ENCODE measurements at places on chromosomes 12 and 14. TPM values are rescaled to one million over a fixed set of nuclear protein-coding genes. Genes with fewer than 3 reads are reported as not detected.

The INSM2 gene
- total RNA-seq = not detected

The OVCH1 gene
- total RNA-seq = 0.19 TPM

The PCED1B gene
- 1.4 TPM for total RNA-seq

The IL23A gene
- not detected for total RNA-seq

The C12orf54 gene
- not detected for total RNA-seq

The ACOT4 gene
- total RNA-seq = 0.52 TPM

The TMEM117 gene
- 10.8 TPM for total RNA-seq

DNA sequence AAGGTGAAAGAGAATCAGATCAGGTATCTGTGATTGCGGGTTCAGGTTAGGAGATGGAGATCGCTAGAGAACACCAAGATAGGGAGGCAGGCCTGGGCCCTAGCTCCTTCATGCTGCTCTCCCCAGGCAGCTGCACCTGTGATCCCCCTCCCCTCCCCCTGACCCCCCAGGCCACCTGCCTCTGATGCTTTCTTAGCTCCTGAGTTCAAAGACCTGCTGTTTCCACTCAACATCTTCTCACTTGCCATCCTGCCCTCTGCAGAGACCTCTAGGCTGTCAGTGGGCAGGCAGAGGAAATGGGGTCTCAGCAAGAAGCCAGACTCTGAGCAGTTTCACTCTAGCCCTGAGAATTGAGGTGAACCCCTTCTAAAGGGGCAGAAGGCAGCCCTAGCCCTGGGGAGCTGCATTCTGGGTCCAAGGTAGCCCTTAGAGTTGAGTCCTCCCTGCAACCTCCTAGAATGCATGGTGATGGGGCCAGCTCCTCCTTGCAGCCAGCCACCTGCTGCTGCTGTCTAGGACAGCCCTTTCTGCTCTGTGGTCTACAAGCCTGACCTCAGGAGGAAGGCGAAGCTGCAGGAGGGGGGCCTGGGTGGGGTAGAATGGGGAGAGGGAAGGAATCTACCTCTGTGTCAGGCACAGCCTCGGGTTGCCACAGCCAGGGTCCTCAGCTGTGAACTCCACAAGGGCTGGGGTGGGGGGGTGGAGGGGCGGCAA, 6.4 kb upstream of the SLC48A1 start:
- H3K27me3 ChIP-seq = no peaks in the 10 kb centered on the region
- no peak for DNase-seq
- H3K4me1 ChIP-seq = no peaks in the 10 kb centered on the region
- H3K4me3 ChIP-seq = no peak overlapping the region

DNA sequence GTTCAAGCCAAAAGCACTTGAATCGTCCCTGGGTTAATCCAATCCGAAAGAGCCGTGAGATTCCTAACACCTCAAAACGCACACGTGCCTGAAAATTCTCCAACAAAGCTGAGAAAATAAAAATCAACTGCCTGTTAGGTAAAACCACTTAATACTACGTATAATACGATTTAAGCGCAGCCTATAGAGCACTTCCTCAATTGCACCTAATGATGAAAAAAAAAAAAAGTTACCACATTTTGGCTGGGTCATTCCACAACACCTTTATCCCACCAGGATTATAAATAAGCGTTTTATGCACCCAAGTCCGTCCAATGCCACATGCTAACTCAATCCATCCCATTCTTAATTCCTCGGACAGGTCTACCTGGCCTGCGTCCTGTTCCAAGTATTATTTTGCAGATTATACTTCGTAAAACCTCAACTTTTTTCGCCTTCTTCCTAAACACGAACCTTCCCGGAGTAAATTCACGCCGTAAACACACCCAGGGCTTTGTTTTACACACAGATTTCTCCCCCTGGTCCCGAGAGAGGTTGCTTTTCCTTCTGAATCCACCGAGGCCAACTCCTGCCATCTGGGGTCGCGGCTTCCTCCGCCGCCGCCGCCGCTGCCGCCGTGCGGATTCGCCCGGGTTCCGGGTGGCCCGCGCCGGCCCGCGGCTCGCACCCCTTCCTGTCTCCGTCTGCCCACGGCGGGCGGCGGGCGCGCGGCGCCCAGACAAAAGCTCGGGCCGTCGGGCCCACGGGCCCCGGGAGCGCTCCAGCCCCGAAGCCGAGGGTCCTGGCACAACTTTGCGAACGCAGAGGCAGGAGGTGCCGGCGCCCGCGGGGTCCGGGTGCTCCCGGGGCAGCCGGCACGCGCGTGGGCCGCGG, 66.2 kb downstream of the RNF34 start:
- no peak for DNase-seq
- H3K27me3 ChIP-seq = no peaks in the 10 kb centered on the region
- H3K4me3 ChIP-seq = peak overlapping the region; percentile 63
- H3K4me1 ChIP-seq = peaks cover 23% of the 10 kb centered on the region
- H3K36me3 ChIP-seq = no peaks in the 10 kb centered on the region

DNA sequence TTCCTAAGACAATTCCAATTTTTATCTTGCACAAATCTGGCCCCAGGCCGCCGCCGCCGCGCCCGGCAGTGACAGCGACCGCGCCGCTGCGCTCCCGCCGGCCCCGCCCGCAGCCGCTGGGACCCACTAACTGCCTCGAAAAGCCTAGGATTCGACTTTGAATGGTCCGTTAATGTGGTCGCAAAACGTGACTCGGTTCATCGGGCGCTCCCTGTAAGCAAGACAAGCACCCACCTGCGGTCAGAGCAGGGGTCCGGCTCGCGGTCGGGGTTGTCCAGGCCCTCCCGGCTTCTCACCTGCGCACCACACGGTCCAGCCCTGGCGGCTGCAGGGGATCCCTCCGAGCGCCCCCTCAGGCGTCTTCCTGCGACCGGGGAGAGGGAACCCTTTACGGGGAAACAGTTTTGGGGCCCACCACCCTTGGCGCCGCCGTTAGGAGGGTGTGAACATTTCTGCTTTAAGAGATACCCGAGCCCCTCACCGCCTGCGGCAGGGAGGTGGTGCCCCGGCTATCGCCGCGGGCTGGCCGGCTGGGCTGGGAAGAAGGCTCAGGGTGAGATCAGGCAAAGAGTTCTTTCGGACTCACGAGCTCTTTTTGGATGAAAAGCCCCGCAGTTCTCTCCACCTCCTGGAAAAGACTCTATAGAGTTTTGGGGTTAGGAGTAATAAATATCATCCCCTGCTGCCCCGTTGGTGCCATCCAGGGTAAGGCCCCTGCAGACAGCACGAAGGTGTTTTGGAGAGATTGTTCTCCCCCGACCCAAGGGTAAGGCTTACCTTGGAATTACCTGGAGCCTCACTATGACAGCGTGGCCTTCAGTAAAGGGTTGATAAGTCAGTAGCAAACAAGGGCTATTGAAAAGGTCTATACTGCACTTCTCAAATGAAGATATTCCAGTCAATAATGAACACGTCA, 13.6 kb upstream of the FOXJ2 start:
- no peaks in the 10 kb centered on the region for H3K27me3 ChIP-seq
- no peaks in the 10 kb centered on the region for H3K36me3 ChIP-seq
- peak overlapping the region; percentile 50 for H3K4me3 ChIP-seq
- H3K27ac ChIP-seq = no peak overlapping the region
- peaks cover 11% of the 10 kb centered on the region for H3K4me1 ChIP-seq

- no peak overlapping the region for H3K27ac ChIP-seq
- peaks cover 39% of the 10 kb centered on the region for H3K36me3 ChIP-seq
- H3K4me3 ChIP-seq = no peak overlapping the region
- no peaks in the 10 kb centered on the region for H3K27me3 ChIP-seq
- no peak for DNase-seq
These were observed 1.6 kb downstream of the FICD start for GRCh38 chr12:108516511-108517275.

GRCh38 chr14:63877550-63877939, 24.7 kb downstream of the SYNE2 start:
- H3K27ac ChIP-seq = peak overlapping the region; percentile 15
- H3K27me3 ChIP-seq = no peaks in the 10 kb centered on the region
- H3K4me1 ChIP-seq = no peaks in the 10 kb centered on the region
- no peak overlapping the region for H3K4me3 ChIP-seq

DNA sequence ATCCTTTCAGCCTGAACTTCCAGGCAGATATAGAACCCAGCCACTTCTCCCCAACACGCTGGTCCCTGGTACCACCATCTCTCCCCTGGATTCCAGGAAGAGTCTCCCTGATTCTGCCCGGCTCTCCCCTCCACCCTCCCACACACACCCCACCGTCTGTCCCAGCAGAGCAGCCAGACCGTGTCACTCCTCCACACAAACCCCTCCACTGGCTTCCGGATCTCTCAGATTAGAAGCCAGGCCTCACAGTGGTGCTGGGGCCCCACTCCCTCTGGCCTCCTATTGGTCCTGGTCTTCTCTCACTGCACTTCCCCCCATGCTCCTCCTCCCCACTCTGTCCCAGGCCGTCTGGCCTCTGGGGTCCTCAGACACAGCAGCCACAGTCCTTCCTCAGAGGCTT, 52.4 kb upstream of the CDKN3 start:
- no peaks in the 10 kb centered on the region for H3K4me1 ChIP-seq
- no peak for DNase-seq
- H3K4me3 ChIP-seq = no peak overlapping the region
- H3K36me3 ChIP-seq = no peaks in the 10 kb centered on the region
- no peak overlapping the region for H3K27ac ChIP-seq

- H3K36me3 ChIP-seq = no peaks in the 10 kb centered on the region
- DNase-seq = no peak
- no peak overlapping the region for H3K4me3 ChIP-seq
- no peak overlapping the region for H3K27ac ChIP-seq
- no peaks in the 10 kb centered on the region for H3K4me1 ChIP-seq
These were observed 42.2 kb downstream of the ZCRB1 start for GRCh38 chr12:42283739-42284138.

DNA sequence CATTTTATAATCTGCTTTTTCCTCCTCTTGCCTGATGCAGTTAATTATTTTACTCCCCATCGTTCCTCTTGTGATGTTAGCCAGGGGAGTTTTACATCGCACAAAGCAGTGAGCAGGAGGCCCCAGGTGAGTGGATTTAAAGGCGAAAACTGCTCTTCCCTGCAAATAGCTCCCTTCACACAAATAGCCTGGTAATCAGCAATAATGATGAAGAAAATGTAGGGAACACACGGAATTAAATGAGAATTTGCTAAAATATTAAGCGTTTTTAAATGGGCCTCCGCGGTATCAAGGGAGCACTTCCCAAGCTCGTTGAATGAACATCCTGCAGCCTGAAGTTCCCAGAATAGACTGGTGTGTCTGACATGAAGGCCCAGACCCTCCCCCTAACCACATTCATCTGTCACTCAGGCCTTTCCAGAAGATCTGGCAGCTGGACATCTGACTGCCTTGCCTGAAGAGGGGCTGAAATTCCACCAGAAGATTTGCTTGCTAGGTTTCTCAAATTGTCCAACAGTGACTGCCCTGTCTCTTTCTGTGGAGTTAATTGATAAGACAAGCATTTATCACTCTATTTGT, 127.2 kb downstream of the CCDC60 start:
- DNase-seq = no peak
- no peak overlapping the region for H3K4me3 ChIP-seq
- H3K4me1 ChIP-seq = no peaks in the 10 kb centered on the region
- peak overlapping the region; percentile 82 for H3K27ac ChIP-seq
- H3K27me3 ChIP-seq = no peaks in the 10 kb centered on the region
- H3K36me3 ChIP-seq = no peaks in the 10 kb centered on the region

DNA sequence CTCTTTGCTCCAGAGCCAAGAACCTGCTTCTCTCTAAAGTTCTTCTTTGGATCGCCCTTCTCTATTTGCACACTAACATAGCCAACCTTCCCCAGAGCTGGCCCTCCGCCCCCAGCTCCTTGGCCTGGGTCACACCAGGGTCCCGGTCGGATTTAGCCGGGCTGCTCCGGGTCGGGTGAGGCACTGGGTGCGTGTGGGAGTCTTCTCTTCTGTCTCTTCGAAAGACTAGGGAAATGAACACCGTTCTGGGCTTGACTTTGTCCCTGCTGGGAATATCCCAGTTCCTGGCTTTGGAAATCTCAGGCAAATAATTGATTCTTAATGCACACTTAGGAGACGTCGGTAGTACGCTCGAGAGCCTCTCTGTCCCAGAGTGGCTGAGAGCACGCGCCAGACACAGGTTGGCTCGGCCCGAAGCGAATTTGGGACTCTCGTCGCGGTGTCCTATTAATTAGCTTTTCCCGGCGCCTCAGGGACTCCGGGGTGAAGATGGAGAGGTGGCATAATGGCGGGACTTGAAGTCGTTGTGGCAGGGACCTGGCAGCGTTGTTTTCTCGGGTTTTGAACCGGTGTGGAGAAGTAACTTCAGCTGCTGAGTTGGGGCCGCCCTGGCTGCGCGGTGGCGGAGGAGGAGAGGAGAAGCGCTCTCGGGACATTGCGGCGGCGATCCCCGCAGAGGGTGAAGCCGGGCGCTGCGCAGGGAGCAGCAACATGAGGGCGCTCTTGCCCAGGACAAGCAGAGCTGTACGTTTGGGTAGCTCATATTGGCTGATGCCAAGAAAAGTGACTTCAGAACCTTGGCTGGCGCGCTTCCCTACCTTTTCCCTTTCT, 7.5 kb downstream of the FOXG1 start:
- H3K36me3 ChIP-seq = no peaks in the 10 kb centered on the region
- DNase-seq = no peak
- peaks cover 17% of the 10 kb centered on the region for H3K27me3 ChIP-seq
- no peak overlapping the region for H3K4me3 ChIP-seq

GRCh38 chr14:77023001-77023996, 5.2 kb downstream of the IRF2BPL start:
- H3K36me3 ChIP-seq = peaks cover 15% of the 10 kb centered on the region
- no peak for DNase-seq
- H3K27me3 ChIP-seq = no peaks in the 10 kb centered on the region
- peak overlapping the region; percentile 99 for H3K27ac ChIP-seq
- H3K4me3 ChIP-seq = peak overlapping the region; percentile 35

GRCh38 chr14:91344096-91344495, 73.5 kb downstream of the CCDC88C start:
- no peaks in the 10 kb centered on the region for H3K4me1 ChIP-seq
- H3K4me3 ChIP-seq = no peak overlapping the region
- H3K27ac ChIP-seq = no peak overlapping the region
- no peaks in the 10 kb centered on the region for H3K27me3 ChIP-seq
- no peak for DNase-seq

GRCh38 chr12:13383379-13383778, 186.9 kb downstream of the EMP1 start:
- H3K27ac ChIP-seq = no peak overlapping the region
- no peaks in the 10 kb centered on the region for H3K36me3 ChIP-seq
- H3K4me3 ChIP-seq = no peak overlapping the region
- no peaks in the 10 kb centered on the region for H3K27me3 ChIP-seq
- H3K4me1 ChIP-seq = no peaks in the 10 kb centered on the region
- no peak for DNase-seq

DNA sequence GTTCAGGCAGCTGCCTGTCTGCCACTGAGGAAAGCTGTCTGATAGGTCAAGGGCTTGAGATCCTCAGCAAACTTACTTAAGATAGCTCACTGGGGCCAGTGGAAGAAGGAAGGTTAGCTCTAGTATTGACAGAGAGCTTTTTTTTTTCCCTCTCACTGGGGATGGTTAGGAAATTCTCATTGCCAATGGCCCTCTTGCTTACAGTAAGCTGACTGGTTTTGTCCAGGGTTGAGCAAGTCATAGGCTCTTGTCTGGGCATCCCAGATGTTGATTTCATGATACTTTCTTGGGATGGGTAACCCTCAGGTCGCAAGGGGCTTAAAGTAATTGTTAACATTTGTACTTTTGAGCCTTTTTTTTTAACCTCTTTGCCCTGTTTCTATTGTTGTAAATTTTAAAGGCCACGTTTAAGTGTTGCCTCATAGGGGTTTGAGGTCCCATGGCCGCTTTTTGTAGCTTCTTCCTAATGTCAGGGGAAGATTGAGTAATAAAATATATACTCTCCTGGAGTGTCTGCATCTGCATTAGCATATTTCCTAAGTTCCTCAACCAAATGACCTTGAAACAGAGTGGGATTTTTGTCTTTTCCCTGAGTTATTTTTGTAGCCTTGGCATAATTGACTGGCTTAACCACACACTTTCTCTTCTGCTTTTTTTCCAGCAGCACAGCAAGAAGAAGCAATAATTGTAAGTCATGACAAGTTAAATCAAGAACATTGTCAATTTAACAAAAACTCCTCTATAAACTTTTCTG, 716.0 kb downstream of the LRFN5 start:
- no peak overlapping the region for H3K27ac ChIP-seq
- no peaks in the 10 kb centered on the region for H3K27me3 ChIP-seq
- DNase-seq = no peak
- H3K36me3 ChIP-seq = no peaks in the 10 kb centered on the region
- H3K4me3 ChIP-seq = no peak overlapping the region
